ENCODE measurements at places on chromosomes 12 and 14.
A peak's percentile ranks its signal among the peaks of the same experiment; 100 is the strongest.

- no peak for DNase-seq
These were observed 38.7 kb downstream of the ADGRD1 start for GRCh38 chr12:130992448-130992847.

DNA sequence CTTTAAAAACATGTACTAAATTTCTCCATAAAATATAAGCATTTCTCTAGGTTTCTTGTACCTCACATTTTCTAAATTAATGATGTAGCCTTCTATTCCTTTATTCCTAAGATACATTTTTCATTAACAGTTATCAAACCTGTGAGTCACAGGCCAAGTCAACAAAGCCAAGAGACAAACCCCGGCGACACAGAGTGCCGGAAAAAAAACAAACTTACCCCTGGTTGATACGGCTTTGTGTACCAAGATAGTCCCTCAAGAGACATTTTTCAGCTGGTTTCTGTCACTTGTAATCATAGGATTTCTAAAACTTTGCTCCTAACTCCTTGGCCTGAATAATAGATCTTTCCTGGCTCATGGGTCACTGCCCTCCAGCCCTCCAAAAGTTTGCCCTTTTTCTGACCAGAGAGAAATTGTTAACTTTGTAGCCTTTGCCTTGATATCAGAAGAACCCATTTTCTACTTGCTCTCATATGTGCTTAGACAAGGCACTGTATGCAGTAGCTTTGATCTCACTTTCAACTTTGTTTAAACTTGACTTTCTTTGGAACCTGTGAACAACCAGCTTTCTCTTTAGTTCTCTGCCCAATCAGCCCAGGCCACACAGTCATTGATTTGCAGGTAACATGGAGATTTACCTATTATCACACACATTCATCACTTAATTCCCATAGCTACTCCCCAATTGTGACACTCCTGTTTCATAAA, 172.2 kb downstream of the PRKD1 start:
- no peak for DNase-seq

GRCh38 chr14:68603533-68604360, 189.1 kb downstream of the ZFP36L1 start:
- peak; percentile 1 for DNase-seq

DNA sequence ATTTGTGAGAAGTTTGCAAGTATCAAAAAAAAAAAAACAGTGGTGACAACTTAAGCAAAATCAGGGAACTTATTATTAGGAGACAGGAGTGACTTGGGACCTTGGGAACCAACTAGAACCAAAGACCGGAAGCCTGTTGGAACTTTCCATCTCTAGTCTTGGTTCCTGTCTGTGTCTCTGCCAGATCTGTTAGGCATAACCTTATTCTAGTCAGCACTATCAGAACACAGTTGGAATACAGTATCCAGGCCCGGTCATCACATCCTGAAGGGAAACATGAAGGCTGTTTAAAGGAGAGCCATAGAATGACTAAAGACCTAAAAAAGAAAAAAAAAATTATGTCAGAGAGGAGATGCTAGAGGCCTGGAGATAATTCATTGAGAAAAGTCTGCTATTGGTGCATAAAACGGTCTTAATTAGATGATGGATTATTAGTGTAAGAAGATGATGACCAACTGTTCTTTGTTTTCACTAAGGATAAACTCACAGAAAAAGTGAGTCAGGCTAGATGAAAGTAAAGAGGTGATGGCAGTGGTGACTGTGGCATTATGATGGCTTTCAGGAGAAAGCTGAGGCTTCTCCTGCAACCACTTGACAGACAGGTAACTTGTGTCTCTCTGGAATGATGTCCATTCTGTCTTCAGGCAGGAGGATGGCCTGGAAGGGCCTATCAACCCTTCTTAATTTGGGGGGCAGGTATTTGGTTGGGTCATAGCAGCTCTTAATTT, 28.2 kb downstream of the DACT1 start:
- no peak for DNase-seq

- DNase-seq = peak; percentile 18
These were observed at the start of gene CLEC2B for GRCh38 chr12:9869307-9870161. Gene CLEC2B (minus strand): TSS chr12:9869354.

GRCh38 chr12:96297504-96297903, 102.7 kb downstream of the CDK17 start:
- no peak for DNase-seq

DNA sequence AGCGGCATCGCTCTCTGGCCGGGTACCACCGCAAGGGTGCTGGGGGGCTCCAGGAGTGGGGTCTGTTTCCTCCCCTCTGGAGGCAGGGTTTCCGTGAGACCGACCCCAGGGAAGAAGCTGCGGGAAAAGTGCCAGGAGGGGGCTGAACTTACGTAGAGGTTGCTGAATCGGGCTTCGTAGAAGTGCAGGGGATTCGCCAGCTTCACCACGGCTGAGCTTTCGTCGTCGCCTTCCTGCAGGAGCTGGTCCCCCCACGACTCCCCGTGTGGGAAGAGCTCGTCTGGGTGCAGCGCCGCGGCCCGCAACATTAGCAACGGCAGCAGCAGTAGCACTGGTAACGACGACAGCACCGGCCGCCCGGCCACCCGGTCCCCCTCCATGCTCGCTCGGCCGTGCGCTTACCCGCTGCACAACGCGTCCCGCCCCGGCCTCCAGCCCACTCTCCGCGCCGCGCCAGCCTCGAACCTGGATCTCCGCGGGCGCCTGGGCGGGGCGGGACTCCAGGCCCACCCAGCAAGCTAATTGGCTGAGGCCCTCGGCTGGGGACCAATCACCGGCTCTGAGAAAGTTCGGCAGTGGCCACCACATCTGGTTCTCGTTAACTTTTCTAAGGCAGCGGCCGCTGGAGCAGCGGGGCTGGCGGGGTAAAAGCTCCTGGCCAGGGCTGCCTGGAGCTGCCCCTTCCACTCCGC, at the start of gene NID2:
TSS of gene NID2 (minus strand) at position 445 of the 692 bp plus-strand sequence. CDS start at position 380, 65 bp downstream.
- no peak for DNase-seq

DNA sequence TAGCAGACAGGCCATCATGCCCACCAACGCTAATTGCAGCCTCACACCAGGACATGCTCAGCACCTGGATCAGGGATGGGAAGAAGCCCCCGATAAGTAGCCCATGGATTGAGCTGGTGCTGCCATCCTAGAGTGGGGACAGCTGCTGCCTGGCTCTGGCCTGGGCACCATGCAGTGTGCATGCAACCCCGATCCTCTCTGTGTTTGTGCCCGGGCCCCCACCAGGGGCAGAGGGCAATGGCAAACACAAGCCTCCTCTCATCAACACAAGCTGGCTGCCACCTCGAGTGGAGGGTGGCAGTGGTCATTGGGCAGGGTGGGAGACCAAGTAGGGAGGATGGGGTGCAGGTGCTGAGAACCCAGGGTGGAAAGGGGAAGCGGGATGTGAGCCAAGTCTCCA, 23.3 kb upstream of the SOCS2 start:
- DNase-seq = no peak

GRCh38 chr12:60977966-60978365, 1282.2 kb upstream of the USP15 start:
- no peak for DNase-seq

DNA sequence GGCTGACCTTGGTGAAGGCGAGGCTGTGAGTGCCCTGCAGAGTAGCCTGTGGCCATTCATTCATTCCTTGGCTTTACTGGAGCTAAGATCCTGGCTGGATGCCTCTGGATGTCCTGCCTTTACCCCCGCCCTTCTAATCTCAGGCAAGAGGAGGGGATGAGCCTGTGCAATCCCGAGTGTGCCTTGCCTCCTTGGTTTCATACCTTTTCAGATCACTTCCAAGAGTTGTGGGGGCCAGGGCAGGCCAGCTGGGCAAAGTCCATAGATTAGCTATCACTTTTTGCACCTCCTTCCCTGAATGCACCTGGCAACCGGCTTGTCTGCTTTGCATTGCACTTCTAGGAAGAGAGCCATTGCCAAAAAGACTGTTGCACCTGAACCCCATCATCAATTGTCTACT, 1.5 kb downstream of the VRTN start:
- no peak for DNase-seq

- DNase-seq = peak; percentile 87
These were observed 13.1 kb upstream of the LTA4H start for GRCh38 chr12:96048393-96048969.

DNA sequence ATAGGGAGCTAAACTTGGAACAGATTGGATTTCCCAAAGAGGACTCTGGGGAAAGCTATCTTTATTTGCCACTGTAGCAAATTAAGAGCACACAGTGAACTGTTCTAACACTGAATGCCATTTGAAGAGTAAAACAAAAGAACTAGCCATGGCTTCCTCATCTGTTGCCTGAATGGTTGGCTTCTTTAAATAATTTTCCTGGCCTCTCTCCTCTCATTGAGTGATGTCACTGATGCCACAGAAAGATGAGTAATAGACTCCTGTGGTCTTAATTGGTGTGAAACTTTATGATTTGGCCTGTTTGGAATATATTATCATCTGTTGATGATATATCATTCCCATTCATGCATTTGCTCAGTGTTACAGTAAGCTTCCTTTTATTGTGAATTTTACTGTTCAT, 42.5 kb downstream of the WDR20 start:
- DNase-seq = no peak

DNA sequence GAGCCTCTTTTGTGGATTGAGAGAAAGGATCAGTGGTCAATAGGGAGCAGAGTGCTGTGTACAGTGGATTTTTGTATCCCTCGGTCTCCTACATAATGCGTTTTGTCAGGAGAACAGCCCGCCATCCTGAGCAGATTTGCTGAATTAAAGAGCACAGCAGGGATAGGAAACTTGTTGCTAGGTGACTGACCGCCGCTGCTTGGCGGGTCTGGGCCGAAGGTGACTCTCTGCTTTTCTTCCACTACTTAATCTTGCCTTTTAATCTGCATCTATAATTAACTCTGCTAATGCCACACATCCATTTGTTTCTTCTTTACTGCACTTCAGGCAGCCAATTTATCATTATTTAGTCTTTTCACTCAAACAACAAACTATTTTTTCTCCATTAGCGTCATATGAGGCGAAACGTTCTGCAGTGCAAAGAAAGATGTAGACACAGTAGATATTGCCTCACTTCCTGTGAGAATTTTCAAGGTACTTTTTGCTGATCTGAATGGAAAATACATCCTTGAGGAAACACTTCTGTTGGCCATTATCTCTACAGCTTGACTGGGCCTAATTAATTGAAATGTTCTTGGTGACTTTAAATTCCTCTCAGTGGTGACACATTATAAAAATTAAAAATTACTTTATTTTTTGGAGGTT, 108.0 kb downstream of the PPM1A start:
- DNase-seq = no peak

- DNase-seq = no peak
These were observed 92.0 kb downstream of the EMP1 start for GRCh38 chr12:13288501-13288900.

GRCh38 chr12:53941750-53942149, 3.1 kb downstream of the HOXC13 start:
- no peak for DNase-seq

GRCh38 chr12:110198386-110198785, 74.2 kb downstream of the IFT81 start:
- no peak for DNase-seq

DNA sequence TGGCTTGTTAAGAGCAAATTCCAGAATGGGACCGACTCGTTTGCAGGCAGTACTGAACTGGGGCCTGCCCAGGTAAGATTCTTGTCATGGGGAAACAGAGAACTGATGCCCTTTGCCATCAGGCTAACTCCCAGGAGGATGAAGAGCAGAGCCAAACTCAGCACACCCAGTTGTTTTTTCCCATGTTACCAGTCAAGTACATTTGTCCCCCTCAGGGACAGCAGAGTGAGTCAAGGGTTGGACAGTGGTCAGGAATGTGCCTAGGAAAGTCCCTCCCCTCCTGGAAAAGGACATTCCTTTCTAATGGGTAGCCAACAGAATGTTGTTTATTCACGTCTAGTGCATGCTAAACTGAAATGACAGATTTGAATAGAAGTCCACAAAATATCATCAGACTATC, 1.6 kb downstream of the ART4 start:
- peak; percentile 70 for DNase-seq

- DNase-seq = no peak
These were observed 65.1 kb upstream of the CPM start for GRCh38 chr12:68998041-68998440.

- DNase-seq = no peak
These were observed 44.2 kb upstream of the MANSC4 start for GRCh38 chr12:27824126-27824842.

GRCh38 chr14:96126339-96126782, 78.3 kb upstream of the BDKRB2 start:
- DNase-seq = no peak

- DNase-seq = no peak
These were observed 31.2 kb downstream of the VEZT start for GRCh38 chr12:95248604-95249360.

DNA sequence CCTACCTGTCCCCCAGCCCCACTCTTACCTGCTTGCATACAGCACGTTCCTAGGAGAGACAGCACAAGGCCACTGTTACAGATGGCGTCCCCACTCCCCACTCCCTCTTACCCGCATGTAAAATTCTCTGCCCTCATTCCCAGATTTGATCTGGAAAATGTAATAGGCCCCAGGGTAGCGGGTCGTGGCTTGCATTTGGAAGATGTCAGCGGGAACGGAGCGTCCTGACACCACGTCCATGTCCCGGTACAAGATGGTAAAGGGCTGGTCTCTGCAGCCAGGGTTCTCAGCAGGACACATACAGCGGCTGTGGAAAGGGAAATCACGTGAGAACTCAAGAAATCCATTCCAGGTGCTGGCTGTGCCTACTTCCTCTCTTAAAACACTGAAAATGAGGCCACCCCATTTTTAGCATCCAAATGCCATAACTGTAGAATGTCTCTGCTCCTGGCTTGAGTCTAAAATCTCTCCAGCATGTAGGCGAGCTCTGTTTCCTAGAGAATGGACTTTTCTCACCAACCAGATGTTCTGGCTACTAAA, 10.1 kb upstream of the TC2N start:
- DNase-seq = no peak

- no peak for DNase-seq
These were observed 830 bp upstream of the LPCAT3 start for GRCh38 chr12:7019043-7019569.

GRCh38 chr14:68632054-68632895, 160.6 kb downstream of the ZFP36L1 start:
- DNase-seq = no peak

- no peak for DNase-seq
These were observed 237.8 kb upstream of the TBX3 start for GRCh38 chr12:114921781-114922180.

GRCh38 chr12:55039395-55040354, 19.9 kb downstream of the NEUROD4 start:
- no peak for DNase-seq

GRCh38 chr14:20602583-20602982, 11.4 kb upstream of the RNASE12 start:
- DNase-seq = no peak

DNA sequence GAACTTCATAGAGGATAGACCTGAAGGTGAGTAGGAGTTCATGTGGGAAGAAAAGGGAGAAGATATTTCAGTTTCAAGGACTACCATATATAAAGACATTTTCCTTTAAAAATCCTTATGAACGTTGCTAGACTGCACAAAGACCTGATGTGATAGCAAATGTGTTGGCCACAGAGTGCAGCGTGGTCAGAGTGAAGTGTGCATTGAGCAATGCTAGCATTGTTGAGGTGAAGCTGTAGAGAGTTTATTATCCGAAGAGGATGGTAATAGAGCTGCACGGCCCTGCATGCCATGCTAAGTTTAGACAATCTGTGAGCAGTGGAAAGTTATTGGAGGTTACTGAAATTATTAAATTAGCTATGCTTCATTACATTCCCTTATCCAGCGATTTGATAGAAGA, 413.0 kb downstream of the CCDC91 start:
- no peak for DNase-seq

- DNase-seq = no peak
These were observed 2.5 kb upstream of the RNASE13 start for GRCh38 chr14:21037156-21037555.

Measured in PC-9 (cell line).